ENCODE measurements at places on chromosomes 5 and 9.

- no peak for DNase-seq
Measured at GRCh38 chr9:120440791-120441190, 139.2 kb downstream of the CDK5RAP2 start.

DNA sequence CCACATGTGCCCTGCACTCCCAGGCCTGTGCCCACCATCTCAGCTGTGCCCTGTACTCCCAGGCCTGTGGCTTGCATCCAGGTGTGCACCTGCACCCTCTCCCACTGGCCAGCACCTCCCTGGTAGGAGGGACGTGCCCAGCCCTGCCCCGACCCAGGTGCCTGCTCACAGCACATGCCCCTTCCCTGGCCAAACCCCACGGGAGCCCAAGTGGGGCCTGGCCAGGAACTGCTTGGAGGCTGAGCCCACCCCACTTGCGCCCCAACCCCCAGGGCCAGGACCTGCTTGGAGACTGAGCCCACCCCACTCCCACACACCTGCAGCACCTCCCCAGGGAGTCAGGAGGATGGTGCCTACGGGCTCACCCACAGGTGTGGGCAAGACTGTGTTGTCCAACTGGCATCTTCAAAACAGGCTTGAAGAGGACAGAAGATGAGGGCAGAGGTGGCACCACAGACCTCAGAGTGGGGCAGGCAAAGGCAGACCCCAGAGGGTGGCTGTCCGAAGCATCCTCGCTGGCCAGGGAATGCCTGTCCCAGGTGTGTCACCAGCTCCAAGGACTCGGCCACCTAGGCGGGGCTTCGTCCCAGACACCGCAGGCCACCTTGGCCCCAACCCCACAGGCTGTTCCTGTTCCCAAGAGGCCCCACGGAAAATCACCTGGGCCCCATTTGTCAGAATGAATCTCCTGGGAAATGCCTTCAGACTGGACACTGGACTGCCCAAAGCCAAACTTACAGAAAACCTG, 10.8 kb downstream of the ZDHHC11B start:
- DNase-seq: no peak

DNA sequence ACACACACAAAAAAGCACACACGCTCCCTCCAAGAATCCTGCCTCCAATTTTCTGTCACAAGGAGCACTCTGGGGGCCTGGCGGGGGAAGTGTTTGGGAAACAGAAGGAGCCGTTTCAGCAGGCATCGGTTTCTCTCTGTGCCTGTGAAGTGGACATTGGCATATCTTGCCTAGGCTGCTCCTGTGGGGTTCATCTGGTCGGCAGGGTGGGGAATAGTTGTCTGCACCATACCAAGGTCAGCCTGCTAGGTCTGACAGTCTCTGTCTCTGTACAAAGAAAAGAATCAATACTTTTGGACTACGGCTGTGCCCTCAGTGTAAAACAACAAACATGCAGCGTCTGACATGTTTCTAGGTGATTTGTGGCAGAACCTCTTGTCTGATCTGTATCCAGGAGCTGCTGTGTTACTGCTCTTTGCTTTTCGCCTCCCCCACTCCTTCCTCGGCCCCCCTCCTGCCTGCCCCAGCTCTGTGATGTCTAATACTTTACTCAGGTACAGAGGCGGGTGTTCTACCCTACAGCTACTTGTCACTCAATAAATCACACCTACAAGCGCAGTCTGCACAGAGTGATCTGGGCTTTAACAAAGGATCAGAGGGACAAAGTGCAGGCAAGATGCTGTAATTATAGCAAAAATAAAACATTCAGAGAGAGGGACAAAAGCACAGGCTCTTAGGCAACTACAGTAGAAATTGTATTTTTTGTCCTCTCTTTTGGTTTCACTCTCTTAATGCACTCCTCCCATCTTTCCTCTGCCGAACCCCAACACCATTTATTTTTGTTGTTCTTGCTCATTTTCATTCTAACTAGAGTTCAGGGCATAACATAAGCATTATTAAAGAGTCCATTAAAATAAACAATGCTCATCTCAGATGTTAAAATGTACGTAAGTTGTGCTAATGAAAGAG, 216.7 kb downstream of the BNC2 start:
- DNase-seq: no peak

DNA sequence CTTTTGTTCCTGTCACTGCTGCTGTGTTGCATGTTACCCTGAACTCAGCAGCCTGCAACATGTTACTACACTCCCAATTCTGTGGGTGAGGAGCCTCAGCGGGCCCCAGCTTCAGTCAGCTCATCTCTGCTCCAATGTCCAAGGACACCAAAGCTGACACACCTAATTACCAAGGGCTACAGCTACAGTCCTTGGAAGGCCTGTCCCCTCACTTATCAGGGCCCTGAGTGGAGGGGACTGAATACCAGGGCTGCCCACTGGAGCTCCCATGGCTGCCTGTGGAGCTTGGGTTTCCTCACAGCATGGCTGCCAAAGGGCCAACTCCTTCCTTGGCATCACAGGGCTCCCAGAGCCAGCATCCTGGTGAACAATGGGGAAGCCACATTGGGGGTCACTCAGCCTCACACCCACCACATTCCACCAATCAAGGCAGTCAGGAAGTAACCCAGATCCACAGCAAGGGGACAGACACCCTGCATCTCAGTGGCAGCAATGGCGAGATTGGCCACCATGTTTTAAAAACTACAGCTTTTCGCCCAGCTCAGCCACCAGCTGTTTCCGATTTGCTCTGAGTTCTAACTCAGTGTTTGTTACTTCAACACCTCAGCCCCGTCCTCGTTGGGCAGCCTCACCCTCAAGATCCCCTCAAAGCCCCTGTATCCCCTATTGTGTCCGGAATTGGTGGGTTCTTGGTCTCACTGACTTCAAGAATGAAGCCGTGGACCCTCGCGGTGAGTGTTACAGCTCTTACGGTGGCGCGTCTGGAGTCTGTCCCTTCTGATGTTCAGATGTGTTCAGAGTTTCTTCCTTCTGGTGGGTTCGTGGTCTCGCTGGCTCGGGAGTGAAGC, 18.9 kb downstream of the SEMA4D start:
- no peak for DNase-seq

DNA sequence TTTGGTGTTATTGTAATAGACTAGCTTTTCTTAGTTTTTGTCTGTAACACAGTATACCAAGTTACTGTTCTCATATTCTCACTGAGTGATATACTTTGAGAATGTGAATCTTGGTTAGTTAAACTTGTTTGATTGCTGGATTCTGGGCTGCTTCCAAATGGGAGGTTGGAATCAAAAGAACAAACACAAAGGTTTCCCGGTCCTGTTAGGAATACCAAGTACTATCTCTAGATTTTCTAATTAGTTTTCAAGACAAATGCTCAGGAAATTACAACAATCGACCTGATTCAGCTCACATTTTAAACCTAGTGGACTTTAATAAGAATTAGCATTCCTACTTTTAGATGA, 244.3 kb downstream of the CSNK1G3 start:
- no peak for DNase-seq

DNA sequence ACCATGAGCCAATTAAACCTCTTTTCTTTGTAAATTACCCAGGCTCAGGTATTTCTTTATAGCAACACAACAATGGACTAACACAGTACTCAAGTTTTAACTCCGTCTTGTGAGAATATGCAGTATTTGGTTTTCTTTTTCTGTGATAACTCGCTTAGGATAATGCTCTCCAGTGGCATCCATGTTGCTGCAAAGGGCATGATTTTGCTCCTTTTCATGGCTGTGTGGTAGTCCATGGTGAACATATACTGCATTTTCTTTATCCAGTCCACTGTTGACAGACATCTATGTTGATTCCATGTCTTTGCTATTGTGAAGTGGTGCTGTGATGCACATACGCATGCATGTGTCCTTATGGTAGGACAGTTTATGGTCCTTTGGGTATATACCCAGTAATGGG, 10.9 kb downstream of the VPS13A start:
- no peak for DNase-seq

DNA sequence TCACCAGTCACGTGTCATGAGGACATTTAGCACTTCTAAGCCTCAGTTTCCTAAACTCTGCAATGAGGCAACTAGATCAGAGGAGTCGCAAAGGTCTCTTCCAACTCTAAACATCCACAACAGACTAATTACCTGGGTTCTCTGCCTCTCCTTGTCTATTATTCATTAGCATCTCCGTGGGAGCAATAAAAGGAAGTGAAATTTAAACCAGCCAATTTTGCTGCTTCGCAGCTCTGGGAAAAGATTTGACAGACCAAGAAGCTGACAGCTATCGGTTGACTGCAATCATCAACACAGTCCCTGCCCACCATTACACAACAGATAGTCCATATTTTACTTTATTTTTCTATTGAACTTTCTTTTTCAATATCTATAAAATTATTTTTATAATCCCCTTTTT, 308.9 kb downstream of the NR2F1-AS1 start:
- no peak for DNase-seq

GRCh38 chr5:51712201-51712600, 329.0 kb downstream of the ISL1 start:
- no peak for DNase-seq

GRCh38 chr9:76023715-76024195, 133.3 kb downstream of the PCSK5 start:
- DNase-seq: no peak

DNA sequence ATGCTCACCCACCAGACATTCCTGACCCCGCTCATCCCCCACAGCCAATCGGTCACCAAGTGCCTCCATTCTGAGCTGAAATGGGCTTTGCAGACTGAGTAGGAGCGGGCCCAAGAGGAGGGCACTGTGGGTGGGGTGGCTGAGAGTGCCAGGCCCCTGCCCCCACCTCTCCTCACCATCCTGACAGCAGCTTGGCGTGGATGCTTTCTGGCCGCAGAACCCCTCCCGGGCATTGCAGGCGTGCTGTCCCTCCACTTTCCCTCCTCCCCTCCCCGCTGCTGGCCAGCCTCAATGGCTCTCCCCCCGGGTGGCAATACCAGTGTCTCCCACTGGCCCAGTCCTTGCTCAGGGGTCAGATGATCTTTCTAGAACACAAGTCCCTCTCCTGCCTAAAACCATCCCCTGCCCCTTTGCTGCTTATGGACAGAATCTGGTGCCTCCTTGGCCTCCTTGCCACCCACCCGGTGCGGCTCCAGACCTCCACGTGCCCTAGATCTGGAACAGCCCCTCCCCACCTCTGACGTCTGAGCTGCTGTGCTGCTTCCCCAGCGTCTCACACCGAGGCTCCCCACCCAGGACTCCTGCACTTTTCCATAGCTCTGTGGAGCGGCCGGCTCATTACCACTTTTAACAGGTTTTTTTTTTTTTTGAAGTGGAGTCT, 6.1 kb downstream of the FLT4 start:
- DNase-seq: no peak

GRCh38 chr5:149518620-149519019, 32.6 kb downstream of the CSNK1A1 start:
- DNase-seq: no peak

- DNase-seq: no peak
Measured at GRCh38 chr9:105737205-105737604, 42.9 kb downstream of the TMEM38B start.

DNA sequence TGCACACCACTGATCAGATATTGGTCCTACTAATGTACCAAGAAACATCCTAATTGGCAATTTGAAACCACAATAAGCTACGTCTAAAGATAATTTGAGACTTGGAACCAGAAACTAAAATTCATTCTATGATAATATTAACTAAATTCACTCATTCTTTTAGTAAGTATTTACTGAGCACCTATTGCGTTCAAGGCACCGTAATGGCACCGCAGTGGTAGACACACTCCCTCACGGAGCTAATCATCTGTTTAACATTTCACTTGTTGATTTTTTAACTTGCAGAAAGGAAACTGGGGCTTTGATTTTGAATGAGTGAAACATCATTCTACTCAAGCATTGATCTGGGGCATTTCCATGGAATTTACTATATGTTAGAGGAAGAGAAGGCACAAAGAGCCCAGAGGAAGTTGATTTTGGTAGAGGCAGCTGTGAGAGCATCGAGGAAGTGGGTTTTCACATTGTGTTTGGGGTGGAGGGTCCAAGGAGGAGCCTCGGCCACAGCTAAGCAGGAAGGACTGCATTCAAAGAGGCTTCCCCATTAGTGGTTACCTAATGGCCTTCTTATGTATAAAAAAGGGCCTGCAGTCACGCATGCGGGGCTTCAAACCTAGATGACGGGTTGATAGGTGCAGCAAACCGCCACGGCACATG, 7.1 kb downstream of the RAPGEF1 start:
- DNase-seq: no peak

- DNase-seq: no peak
Measured at GRCh38 chr5:174493530-174493929, 230.9 kb upstream of the MSX2 start.

- no peak for DNase-seq
Measured at GRCh38 chr5:11715461-11716196, 188.6 kb downstream of the CTNND2 start.

DNA sequence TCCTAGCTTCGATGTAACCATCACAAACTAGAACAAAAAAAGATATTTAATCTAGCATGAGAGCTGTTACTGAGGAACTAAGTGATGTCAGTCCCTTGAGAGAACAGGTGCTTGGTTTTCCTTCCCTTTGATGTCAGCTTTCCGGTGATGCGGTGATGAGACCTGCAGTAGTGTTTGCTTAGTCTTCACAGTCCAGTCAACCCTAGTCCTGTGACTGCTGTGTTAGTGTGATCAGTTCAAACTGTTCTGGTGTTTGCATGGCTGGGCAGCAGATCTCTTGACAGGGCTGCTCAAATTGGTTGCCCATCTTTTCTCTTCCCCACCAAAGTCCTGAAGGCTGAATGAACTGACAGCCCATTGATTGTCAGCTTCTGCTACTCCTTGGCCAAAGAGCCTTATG, 608.6 kb upstream of the DAB2 start:
- no peak for DNase-seq

- no peak for DNase-seq
Measured at GRCh38 chr5:120697147-120697546, 233.0 kb downstream of the PRR16 start.

DNA sequence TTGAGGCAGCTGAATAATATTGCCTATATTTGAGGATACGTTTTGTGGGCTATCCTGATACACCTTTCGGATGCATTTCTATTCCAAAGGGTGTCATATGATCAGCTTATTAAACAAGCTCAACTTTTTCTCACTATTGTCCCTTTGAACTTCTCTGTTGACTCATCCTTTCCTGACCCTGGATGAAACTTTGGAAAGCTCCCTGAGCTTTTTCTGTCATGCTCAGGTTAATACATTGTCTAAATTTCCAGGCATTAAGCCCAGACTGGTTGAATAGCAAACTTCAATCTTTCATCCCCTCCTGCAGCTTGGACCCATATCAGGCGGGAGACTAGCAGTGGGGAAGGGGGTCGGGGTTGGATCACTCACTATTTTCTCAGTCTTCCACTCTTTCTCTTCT, 104.9 kb upstream of the PTPN3 start:
- DNase-seq: no peak

DNA sequence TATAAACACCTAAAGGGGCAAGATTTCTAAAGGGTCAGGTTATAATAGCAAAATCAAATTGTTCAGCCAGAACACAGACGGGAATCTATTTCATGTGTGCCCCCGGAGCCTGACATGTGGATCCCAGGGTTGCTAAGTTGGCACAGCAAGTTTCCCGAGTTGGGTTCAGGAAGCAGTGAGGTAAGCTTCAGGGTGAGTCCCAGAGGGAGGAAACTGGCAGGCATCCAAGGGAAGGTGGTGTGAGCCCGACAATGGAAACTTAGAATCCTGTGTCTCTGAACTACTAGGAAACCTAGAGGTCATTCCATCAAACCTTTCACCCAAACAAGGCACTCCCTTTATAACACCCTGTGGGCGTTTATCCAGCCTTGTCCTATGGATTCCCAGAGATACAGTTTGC, 98.4 kb downstream of the ADRB2 start:
- no peak for DNase-seq
